Stimulated activated CD4-positive, alpha-beta T cell treated with anti-CD3 and anti-CD28 coated beads, Interleukin-1b, Interleukin-23, amount 100 ng/mL, for 1 hour (primary cell): ENCODE measurements at places on chromosomes 7 and 10.
A peak's percentile ranks its signal among the peaks of the same experiment; 100 is the strongest.

DNA sequence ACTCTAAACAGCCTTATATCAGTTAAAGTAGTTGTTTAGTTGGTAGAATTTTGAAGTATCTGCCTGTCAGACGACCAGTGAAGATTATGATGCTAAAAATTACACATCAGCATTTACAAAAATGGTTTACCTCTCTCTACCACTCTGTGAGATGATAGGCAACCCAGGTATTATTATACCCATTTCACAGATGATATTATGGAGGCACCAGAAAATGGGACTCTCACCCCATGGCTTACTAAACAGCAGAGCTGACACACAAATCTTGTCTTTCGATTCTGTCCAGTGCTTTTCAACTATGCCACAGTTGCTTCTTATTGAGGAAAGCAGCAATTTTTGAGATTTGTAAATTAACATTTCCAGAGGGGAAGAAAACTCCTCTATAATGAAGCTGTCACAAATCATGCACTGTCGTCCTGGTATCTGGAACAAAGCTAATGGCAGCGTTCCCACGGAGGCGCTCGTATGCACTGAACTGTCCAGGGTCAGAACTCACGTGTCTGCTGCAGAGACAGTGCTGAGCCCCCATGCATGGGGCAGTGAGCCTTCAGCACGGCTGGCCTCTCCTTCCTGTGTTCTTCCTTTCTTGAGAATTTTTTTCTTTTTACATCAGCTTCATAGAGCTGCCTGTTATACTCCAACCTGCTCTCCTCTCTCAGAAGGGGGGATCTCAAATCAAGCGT is 381.1 kb downstream of the SDK1 start:
- DNase-seq = no peak

GRCh38 chr10:86261941-86262687 is 104.5 kb downstream of the GRID1 start:
- no peak for DNase-seq

DNA sequence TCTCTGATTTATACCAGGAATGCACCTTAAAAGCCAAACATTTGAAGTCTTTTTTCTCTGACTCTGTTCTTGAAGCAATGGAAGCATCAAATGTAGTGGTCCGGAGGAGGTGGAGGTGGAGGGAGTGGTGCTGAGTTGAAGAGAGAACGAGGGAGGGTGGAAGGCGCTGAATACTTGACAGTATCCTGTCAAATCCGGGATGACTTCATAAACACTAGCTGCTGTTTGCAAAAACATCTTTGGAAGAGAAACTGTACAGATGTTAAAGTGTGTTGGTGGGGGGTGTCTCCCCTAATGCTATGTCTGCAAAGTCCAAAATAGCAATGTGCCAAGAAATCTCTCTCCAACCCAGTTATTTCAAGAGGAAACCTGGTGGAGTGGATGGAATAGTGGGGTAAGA is 328.5 kb upstream of the AUTS2 start:
- no peak for DNase-seq

- DNase-seq = no peak
Observed at GRCh38 chr10:98569853-98570252, 123.1 kb upstream of the HPS1 start.

DNA sequence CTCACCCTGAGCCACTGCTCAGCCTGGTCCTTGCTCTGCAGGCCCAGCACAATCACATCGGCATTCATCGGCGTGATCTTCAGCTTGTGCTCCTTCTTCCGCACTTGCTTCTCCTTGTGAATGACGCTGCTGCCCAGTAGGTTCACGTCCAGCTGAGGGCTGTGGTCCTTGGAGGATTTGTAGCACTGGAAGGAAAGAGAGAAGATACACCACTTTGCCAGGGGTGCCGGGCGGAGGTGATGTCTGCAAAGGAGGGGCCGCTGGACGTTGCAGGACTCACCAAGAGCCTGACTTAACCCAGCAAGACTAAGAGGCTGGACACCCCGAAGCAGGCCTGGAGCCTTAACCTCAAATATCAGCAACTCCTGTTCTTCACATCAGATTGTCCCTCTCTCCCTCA is 74.8 kb downstream of the VWA2 start:
- DNase-seq = no peak

DNA sequence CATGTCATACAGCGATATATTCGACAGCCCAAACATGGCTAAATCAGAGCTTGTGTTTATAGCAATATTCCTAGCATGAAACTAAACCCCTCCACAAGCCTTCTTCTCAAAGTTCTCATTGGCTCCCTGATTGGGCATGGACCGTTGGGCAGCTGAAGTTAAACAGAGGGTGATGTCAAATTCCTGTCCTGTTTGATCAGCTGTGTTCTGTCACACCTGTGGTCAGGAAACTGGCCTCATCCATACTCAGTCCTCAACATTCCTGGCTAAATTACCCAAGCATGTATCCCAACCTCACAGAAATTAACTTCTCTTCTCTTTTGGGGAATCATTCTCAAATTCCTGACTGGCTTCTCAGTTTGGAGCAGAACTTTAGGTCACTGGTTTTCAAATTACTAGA is 107.9 kb downstream of the ODAD2 start:
- DNase-seq = no peak

- no peak for DNase-seq
Observed at GRCh38 chr7:20249920-20250319, 32.7 kb upstream of the MACC1 start.

- DNase-seq = no peak
Observed at GRCh38 chr7:75986147-75986781, 8.1 kb downstream of the TMEM120A start.

- DNase-seq = peak; percentile 31
Observed at GRCh38 chr10:126041804-126042231, 145.5 kb downstream of the FANK1 start.

GRCh38 chr7:74002474-74003017 is 25.4 kb upstream of the ELN start:
- no peak for DNase-seq

DNA sequence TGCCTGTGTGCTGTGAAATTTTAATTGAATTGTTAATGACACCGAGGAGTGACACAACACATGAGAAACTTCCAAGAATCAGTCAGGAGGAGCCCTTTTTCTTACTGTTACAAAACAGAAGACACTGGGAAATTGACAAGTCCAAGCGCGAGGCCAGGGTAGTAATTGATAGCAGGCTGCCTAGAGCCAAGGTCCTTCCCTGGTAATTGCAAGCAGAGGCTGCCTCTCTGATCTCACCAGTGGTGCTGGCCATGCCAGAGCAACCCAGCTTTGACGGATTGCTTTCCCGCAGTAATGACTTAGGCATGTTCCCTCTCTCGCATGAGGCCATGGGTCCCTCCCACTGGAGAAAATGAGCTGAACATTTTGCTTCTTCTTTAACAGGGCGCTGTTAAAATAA is 111.5 kb downstream of the LRMDA start:
- no peak for DNase-seq

GRCh38 chr7:4809091-4809591 is 33.7 kb downstream of the AP5Z1 start:
- no peak for DNase-seq

GRCh38 chr7:34357946-34358345 is 300.1 kb upstream of the NPSR1 start:
- no peak for DNase-seq

- DNase-seq = no peak
Observed at GRCh38 chr7:158107806-158108205, 479.8 kb downstream of the PTPRN2 start.

GRCh38 chr7:142114207-142114606 is 2.7 kb downstream of the MGAM2 start:
- DNase-seq = no peak

- DNase-seq = no peak
Observed at GRCh38 chr10:807163-807957, 117.9 kb upstream of the DIP2C start.

GRCh38 chr7:2717293-2718261 is 29.6 kb downstream of the AMZ1 start:
- no peak for DNase-seq
